Germinal center (tissue), 1 donor: ENCODE measurements at places on chromosomes 5 and 9.

DNA sequence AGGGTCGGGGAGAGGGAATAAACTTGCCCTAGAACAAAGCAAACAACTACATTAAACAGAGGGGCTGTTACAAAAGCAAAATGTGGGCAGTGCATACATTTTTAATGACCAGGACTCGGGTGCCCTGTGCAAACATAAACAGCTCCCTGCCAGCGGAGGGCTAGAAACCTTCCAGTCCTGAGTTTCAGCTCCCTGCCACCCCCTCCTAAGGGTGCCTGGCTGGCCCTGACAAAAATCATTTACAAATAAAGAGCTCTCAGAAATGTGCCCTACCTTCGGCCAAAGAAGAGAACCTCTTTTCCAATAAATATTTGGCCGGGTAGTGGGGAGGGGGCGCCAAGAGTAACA lies 29.5 kb downstream of the FOXD1 start:
- no peak for DNase-seq

DNA sequence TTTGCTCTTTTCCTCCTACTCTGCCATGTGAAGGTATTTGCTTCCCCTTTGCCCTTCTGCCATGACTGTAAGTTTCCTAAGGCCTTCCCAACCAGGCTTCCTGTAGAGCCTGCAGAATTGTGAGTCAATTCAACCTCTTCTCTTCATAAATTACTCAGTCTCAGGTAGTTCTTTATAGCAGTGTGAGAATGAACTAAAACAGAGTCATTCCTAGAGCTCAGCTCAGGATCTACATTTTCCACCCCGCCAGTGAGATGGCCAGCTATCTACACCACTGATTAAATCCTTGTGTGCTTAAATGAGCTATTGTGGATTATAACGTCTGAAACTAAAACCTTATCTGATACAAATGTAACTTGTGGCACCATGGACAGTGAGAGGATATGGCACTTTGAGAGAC lies 55.0 kb downstream of the FRMD3 start:
- no peak for DNase-seq

DNA sequence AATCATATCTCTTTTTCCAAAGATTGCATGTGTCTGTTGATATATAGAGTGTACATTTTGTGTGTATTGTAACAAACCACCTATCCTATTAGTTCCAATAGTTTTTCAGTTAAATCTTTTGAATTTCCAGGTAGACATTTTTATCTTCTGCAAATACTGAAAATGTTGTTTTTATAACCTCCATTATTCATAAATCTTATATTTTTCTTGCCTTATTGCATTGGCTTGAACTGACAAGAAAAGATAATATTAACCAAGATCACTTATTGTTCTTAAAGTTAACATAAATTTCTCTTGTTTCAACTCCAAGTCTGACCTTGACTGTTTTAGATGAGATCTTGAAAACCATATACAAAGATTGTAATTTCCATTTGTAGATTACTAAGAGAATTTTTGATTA lies 251.6 kb downstream of the IRX2 start:
- DNase-seq, result no peak

DNA sequence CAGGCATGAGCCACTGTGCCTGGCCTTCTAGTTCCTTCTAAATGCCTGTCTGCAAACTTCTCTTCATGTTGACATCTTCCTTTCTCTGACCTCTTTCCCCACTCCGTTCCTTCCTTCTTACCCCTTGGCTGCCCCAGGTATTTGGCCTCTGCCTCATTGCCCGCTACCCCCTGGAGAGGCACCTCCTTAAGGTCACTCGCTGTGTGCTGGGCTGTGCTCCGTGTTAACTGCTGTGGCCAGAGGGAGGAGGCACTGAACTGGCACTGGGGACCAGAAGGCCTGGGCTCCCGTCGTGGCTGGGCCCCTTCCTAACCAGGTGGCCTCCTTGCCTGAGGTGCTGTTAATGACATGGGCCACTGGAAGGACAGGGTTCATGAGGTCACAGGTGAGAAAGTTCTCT lies 39.4 kb downstream of the LAMC3 start:
- no peak for DNase-seq

DNA sequence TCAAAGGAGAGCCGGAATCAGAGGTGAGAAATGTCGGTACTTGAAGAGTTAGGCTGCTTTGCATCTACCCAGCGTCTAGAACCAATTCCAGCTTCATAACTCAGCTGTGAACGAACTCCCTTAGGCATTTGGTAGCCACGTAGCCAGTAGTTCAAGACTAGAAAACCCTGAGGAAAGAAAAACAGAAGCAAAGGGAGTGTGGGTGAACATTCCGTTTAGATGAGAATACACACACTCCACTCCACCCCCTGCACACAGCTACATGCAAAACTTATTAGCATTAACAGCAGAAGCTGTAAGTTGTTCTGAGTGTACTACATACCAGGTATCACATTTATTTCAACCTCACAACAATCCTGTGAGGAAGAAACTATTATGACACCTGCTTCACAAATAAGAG lies 78.3 kb downstream of the SMIM23 start:
- DNase-seq, result no peak

- DNase-seq, result no peak
Observed at GRCh38 chr5:54524704-54525103, 7.1 kb downstream of the SNX18 start.

DNA sequence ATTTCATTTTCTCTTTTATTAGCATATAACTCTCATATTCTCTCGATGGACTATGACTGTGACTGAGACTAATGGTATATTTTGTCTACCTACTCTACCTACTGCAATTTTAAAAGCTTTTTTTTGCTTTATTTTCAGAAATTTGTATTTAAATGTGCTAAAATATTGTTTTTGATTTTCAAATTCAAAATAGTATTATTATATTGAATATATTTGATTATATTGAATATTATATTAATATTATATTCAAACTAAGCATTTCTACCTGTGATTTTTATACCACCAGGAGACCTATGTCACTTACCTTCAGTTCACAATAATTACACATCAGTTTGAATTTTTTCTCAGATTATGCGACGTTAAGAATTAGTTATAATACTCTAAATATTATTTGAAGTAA lies 700.5 kb upstream of the RGMB start:
- DNase-seq, result no peak

DNA sequence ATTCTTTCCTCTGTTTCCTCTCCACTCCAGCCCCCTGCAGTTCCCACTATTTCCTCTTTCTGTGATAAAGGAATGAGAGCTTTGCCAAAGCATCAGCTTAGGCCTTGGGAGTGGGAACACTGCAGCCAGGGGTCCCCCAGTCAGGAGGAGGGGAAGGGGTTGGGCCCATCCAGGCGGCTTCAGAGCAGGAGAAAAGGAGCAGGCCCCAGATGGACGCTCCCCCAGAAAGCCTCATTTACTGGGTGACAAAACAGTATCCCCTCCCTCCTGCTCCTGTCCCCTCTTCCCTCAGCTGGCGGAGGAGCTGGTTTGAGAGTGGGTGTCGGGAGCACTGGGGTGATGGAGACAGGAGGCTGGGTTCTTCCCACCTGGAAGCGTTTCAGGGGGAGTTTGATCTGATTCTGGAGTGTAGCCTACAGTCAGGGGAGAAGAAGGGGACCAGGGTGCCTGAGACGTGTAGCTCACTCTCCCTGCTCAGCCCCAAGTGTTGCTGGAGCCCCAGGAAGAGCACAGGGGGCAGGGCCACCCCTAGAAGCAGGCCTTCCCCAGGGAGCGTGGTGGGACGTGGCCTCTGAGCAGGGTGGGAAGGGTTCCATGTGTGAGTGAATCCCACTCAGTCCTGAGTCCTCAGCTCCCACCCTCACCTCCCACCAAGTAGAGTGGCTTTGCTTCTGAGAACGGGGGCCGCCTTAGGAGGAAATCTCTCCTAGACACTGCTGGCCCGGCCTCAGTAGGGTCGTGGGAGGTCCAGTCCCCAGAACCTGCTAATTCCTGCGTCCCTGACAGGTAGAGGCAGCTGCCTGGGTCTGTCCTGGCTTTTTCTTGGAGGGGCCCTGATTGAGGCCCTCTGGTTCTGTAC lies 173.1 kb downstream of the CACNA1B start:
- no peak for DNase-seq

GRCh38 chr5:77213601-77214000 lies 3.1 kb downstream of the PDE8B start:
- no peak for DNase-seq

DNA sequence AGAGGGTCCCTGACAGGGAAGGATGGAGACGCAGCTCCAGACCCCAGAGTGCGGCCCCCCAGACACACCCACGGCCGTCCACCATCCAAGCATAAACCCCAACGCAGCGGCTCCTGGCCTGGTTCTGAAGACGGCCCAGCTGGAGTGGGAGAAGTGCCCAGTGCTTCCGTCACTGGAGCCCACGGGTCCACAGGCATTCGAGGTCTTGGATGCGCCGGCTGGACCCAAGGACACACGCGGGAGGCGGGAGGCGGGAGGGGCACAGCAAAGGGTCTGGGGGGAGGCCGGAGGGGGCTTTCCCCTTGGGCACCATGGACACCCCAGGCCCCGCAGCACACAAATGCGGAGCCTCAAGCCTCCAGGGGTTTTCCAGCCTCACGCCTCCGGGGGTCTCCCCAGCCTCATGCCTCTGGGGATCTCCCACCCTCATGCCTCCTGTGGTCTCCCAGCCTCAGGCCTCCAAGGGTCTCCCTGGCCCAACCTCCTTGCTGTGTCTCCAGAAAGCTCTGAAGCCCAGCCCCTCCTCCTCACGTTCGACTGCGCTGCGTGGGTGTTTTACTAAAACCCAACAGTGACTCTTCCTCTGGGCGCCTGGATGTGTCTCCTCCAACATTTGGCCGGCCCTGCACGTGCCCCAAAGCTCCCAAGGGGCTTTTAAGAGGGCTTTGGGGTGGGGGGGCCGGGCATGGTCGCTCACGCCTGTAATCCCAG lies 15.2 kb downstream of the EXD3 start:
- DNase-seq, result no peak

- no peak for DNase-seq
Observed at GRCh38 chr5:169161022-169161680, 139.8 kb downstream of the SLIT3 start.

- no peak for DNase-seq
Observed at GRCh38 chr9:85702726-85703289, 38.9 kb downstream of the AGTPBP1 start.

- no peak for DNase-seq
Observed at GRCh38 chr5:4662756-4663155, 477.4 kb upstream of the ADAMTS16 start.

DNA sequence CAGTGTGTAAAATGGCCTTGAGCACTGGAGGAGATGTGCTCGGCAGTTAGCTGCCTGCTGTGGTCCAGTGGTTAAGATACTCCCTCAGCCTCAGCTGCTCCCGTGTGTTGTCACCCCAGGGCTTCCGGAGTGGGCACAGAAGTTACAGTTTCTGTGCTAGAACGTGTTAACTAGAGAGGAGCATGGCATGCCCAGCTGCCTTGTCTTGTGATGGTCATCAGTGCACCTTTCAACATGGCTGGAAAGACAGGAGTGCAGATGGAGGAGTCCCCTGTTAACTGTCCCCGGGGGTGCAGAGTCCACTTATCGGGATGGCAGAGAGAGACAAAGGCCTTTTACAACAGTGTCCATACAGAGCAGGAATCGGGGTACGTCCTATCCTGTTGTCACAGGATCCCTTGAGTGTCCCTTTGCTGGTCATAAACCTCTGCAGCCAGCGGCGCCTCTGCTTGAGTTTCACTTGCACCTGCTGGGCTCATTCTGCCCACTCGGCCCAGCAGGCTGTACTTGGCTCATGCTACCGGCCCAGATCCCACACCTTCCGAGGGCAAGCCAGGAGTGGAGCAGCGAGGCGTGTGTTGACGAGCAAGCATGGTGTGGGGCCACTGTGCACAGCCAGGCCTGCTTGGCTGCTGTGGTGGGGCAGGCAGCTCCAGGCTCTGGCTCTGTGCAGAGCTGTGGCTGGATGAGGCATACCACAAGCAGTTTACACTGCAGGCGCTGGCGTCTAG lies 112.6 kb downstream of the EHMT1 start:
- no peak for DNase-seq

DNA sequence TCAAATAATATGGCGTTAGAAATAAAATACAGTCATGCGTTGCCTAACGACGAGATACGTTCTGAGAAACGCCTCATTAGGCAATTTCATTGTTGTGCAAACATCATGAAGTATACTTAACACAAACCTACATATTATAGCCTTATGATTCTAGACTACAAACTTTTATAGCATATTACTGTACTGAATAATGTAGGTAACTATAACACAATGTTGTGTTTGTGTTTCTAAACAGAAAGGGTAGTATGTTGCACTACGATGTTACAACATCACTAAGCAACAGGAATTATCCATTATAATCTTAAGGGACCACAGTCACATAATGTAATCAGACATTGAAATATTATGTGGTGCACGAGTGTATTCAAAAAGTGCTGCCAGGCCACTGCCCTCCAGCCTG lies 3.0 kb upstream of the SMC2 start:
- DNase-seq, result no peak

GRCh38 chr9:107044872-107045271 lies 181.9 kb downstream of the ZNF462 start:
- no peak for DNase-seq

DNA sequence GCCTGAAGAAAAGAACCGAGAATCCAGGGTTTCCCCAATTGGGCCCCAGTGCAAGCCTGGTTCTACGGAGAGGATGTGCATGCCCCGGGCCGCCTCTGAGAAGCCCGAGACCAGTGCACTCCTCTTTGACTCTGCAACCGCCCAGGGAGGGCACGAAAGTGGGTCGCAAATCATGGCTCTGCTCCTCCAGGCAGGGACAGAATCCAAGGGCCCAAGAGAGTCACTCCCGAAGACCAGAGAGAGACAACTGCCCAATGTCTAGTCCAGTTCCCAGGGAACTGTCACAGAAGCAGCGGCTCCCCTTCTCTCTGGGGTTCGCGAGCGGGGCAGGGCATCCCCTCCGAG lies 107.8 kb downstream of the PSD2 start:
- no peak for DNase-seq

DNA sequence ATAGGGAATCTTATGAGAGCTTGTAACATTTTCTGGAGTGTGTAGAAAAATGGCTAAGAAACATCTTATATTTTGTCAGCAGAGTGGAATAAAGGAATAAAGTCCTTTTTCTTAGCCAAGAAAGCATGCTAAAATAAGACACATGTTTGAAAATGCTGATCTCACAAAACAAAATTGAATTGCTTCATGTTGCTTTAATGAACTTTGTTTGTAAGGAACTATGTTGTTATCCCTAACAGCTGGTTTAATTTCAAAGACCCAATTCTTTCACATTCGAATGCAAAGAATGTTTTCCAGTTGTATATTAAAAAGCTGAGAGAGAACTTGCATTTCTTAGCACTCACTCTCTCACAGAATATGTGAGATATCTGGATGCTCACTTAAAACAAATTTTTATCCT lies 107.6 kb downstream of the MUSK start:
- no peak for DNase-seq

DNA sequence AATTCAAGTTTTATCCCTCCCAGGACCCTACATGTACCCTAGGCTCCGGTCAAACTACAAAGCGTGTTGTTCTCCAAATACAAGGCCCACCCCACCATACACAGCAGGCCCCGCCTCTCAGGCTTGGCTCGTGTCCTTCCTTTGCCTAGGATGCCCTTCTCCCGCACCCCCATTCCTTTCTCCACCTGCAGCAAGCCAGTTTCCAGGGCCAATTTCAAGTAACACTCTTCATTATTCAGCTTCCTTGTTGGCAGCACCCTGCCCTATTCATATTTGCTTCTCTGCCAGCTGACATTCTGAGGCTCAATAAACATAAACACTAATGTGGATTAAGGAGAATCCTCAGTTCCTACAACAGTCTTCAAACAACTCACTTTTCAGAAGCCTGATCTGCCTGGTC lies 31.7 kb downstream of the EPB41L4B start:
- no peak for DNase-seq

GRCh38 chr5:90866915-90867731 lies 308.5 kb downstream of the ADGRV1 start:
- DNase-seq, result no peak

GRCh38 chr5:179732412-179732917 lies at the start of gene MAML1:
TSS of gene MAML1 (plus strand) at chr5:179732822. CDS start at chr5:179733113, 291 bp downstream.
- peak; percentile 98 for DNase-seq

GRCh38 chr9:87714819-87715218 lies 11.1 kb upstream of the CTSL start:
- no peak for DNase-seq
